Activated naive CD4-positive, alpha-beta T cell treated with Interleukin-2 at 50 U/mL for 16 hours (primary cell): ENCODE measurements at places on chromosomes 3 and 15.

DNA sequence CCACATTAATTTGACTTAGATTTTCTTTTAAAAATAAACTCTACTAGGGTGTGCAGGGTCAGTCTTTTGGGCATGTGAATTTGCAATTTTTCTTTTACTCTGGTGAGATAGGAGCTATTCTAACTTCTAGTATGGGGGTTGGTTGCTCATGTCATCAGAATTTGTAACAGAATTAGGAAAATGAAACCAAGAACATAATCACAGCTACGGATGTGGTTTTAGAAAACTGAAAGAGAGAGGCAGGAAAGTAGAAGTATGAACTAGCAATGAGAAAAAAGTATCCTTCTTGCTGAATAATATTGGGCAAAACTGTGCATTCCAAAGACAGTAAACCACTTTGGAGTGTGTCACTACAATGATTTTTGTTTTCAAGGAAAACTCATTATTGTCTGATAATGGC is 43.3 kb downstream of the ADPGK start:
- DNase-seq = no peak

DNA sequence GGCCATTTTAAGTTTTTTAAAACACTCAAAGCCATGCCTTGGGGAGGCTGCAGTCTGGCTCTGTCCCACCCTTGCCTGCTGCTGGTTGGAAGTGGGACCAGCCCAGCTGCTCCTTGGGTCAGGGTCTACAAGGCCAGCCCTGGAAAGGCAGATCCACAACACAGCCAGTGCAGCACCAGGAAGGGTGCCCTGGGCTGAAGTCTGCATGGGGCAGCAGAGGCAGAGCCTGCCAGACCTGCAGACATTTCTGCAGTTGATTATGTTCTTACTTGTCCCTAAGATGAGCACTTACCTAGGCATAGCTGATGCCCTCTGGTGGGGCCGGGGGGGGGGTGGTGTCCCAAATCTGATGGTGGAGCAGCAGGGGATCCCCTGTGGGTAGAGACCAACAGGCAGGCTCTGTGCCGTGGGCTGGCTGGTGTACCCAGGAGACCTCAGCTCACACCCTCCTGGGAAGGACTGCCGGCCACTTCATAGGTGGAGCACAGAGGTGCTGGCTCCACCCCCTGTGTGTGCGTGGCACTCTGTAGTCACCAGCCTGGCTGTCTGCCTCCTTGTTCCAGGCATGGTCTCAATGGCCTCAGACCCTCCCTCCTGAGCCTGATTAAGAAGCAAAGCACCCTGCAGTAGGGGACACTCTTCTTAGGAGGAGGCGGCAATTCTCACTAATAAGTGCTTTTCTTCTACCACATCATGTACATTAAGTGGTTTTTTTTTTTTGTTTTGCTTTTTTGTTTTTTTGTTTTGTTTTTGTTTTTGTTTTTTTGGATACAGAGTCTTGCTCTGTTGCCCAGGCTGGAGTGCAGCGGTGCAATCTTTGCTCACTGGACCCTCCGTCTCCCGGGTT is 97.4 kb upstream of the KLF13 start:
- no peak for DNase-seq

GRCh38 chr15:60568914-60569391 is 90.0 kb upstream of the ICE2 start:
- DNase-seq = no peak

DNA sequence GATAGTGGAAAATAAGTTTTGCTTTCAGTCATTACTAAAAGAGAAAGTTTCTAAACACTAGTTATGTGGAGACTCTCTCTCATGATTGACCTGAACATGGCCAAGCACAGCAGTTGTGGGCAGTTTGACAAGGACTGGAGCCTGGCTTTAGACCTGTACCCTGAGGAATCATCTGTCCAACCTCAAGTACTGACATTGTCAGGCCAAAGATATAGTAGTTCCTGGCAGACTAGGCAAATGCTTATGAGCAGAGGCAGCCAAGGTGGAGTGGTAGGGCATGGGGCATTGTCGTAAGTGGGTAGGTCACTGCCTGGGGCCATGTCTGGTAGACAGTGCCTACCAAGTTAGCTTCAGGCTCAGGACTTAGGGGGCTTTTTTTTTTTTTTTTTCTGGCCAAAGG is 20.9 kb downstream of the PLAAT1 start:
- DNase-seq = no peak

- DNase-seq = no peak
Measured at GRCh38 chr3:182716114-182716688, 77.1 kb upstream of the ATP11B start.

- no peak for DNase-seq
Measured at GRCh38 chr3:42503251-42503924, 945 bp downstream of the VIPR1 start.

DNA sequence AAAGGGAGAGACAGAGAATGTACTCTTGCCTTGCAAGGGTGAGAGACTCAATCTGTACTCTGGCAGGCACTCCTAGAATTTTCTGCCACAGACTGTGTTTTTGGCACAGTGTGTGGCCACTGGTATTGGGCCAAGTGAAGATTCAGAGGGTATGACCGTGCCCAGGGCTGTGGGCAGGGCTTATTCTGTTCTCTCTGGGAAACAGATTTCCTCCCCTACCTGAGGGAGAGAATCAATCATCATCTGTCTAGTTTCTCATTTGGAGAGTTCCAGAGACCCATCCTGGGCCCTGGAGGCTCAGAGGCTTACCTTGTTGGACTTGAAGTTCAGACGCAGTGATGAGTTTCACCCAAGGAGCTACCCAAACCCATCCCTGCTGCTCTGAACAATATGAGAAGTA is 28.2 kb downstream of the CSTA start:
- DNase-seq = no peak

DNA sequence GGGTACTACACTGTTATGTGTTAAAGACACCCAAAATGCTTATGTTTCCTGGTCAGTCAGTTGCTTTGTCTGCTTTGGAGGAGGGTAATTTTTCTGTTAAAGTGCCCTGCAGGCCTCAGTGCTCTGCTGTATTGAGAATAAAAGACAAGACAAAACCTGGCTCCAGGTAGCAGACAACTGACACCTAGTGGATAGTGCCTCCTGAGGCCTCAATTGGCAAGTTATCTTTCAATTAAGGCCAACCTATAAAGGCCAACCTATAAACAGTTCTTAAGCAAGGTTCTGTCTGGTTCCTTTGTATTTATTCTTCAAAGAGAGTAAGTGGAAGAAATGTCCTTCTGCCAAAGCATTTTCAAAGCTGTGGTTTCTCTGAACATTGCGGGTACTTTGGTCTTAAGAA is 773.8 kb downstream of the MECOM start:
- no peak for DNase-seq

- no peak for DNase-seq
Measured at GRCh38 chr3:184332370-184333090, 4.9 kb upstream of the FAM131A start.

DNA sequence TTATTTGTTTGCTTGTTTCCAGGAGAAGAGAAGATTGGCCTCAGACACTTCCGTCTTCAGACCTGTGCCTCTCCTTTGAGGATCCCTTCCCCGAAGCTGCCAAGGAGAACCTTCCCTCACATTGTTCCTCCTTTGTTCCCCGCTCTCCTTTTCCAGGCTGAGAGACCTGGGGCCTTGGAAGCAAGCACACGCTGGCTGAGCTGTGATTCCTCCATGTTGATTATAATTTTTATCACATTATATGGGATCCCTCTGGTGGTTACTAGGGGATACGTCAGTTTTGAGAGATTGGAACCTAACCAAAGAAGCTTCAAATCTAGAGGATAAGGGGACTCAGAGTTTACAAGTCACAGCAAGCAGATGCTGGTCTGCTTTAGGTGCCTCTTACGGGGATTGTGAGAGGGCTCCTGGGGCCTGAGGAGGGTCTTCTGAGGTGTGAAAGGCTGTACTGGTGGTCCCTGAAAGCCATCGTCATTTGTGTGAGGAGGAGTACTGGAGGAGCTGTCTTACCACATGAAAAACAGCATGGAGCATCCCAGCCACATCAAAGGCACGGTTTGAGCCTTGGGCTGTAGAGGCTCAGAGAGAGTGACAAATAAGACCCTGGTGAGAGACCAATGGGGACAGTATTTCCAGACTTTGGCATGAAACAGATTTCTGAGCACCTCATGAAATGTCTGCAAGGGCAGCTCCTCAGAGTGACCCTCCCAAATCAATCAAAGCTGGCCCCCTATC is 760.1 kb upstream of the CFAP20DC start:
- no peak for DNase-seq

GRCh38 chr3:15796771-15797641 is 773 bp downstream of the ANKRD28 start:
- DNase-seq = no peak

- DNase-seq = no peak
Measured at GRCh38 chr15:41819455-41820050, 8.3 kb upstream of the JMJD7 start.

- no peak for DNase-seq
Measured at GRCh38 chr3:53137221-53137620, 7.0 kb upstream of the RFT1 start.
